NCI-H226 (cell line): ENCODE measurements at places on chromosomes 2 and 18.

DNA sequence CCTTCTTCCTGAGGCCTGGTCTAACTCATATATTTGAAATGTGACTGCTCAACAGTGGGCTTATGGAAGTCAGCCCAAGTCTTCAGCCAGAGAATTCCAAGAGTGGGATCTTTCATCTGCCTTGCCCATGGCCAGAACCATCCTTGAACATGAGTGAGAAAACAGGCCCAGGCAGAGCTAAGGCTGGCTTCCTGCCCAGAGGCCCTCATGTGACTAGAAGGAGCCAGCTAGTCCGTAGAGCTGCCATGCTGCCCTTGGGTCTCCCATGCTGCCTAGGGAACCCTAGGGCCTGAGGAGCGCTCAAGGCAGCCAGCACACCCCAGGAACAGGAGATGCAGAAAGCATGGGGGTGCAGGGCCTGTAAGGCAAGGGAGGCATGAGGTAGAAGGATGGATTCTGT lies 203.6 kb downstream of the FHOD3 start:
- DNase-seq = no peak

DNA sequence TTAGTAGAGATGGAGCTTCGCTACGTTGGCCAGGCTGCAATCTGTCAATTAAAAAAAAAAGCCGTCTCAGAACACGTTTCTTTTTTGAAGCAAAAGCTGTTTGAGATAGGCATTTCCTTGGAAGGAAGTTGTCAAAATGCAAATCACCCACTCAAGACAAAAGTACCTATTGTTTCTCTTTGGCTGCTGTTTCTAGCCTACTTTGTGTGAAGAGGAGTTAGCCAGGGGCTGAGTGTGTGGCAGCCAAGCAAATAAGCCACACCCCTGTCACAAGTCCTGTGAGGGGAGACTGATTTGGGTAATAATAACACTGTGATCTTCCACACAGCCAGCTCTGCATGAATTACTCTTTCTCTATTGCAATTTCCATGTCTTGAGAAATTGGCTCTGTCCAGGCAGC lies 47.4 kb upstream of the CDCA7 start:
- DNase-seq = no peak

DNA sequence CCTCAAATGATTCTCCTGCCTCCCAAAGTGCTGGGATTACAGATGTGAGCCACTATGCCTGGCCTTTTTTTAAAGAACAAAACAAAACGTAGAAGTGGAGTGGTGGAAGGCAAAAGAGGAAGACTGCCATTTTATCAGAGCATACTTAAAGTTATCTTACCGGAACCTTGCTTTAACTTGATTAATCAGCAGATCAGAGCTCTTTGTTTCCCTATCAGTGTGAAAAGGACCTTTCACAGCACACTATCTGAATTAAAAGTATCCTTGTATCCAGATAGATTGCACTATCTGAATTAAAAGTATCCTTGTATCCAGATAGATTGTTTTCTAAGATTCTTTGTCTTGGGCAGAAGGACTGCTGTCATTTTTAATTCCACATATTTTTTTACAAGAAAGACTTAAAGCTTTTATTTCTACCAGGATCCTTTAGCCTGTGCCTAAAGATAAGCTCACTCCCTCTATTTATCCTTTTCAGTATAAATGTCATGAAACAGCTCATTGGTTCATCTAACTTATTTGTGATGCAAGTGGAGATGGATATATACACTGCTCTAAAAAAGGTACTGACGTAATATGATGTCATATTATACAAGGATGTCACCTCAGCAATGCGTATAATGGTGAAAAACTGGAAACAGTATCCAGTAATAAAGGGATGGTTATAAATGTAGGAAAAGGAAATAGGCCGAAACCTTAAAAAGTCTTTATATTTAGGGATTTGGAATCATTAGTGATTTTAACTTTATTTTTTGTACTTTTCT lies 17.8 kb downstream of the GMCL1 start:
- no peak for DNase-seq

DNA sequence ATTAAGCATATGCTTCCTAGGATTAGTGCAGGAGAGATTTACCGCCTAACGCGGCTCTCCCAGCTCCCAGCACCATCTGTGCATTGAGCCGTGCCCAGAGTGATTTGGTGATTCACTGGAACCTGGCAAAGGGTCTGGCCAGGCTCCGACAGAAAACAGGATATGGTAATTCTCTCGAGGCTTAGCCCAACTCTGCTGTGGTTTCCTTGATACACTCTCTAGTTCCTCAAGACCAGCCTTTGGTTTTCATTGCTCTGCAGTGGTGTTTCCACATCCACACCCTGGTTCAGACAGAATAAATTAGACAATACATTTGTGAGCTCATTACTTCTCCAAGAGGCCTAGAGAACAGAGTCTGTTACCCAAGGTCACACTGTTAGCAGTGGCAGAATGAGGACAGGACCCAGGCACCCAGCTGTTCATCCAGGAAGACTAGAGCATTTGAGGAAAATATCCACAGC lies 23.0 kb upstream of the SMAD2 start:
- peak; percentile 15 for DNase-seq

- DNase-seq = no peak
Observed at GRCh38 chr2:17818235-17818815, 2.1 kb downstream of the MSGN1 start.

DNA sequence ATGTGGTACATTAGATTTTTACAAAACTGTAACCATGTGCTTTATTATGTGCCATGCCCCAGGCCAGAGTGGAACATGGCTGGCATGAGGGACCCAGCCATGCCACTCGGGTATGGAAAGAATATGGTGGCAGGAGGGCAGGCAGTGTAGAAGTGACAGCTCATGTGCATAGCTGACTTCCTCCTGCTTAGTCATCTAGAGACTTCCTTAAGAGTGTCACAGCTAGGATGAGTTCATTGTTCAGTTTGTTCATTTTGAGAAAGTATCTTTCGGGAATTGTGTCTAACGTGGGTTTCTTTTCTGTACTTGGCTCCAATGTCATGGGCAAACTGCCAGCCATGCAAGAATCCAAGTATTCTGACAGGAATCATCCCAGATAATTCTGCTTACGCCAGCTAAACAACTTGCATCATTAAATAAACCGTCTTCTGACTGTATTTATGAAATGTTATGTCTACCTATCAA lies 94.3 kb upstream of the ITGB6 start:
- peak; percentile 78 for DNase-seq

GRCh38 chr18:44793194-44793593 lies 112.5 kb downstream of the SETBP1 start:
- no peak for DNase-seq

DNA sequence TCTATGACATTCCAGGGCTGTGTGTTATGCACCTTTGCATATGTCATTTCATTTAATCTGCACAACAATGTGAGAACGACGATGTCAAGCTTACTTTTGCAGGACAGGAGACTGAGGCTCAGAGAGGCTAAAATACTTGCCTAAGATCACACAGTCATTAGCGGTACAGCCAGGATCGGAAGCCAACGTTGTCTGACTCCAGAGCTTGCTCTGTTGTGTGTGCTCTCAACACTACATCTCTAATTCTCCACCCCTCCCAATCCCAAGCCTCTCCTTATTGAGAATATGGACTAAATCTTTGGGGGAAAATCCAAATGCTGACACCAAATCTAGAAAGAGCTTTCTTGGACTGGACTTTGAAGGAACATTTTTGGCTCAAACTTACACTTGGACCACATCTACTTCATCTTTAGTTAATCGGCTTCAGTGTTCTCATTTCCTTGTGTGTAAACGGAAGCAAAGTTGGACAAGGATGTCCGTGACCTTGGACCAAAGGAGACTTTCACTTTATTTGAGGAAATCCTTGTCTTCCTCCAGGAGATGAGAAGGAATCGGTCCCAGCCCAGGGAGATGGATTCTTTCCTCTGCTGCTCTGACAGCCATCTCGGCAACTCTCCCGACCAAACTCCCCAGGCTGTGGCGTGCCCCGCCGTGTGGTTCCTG lies 242.4 kb downstream of the LPIN1 start:
- no peak for DNase-seq

DNA sequence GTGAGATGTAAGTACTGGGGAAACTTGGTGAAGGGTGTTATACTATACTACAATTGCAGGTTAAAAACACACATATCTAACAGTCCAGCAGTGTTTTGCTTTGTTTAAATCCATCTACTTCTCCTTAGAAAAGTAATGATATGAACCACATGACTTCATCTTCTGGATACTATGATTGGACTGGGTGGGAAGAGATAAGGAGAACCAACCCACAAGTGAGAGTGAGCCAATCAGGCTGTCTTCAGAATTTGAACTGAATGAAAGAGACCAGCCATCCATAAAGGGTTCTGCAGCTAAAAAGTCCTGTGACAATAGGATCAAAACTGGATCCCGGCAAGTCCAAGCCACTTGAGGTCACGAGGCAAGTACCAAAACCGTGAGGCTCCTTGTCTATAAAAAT lies 46.6 kb downstream of the KANSL3 start:
- DNase-seq = no peak

- DNase-seq = no peak
Observed at GRCh38 chr18:33470216-33470615, 29.7 kb upstream of the CCDC178 start.

DNA sequence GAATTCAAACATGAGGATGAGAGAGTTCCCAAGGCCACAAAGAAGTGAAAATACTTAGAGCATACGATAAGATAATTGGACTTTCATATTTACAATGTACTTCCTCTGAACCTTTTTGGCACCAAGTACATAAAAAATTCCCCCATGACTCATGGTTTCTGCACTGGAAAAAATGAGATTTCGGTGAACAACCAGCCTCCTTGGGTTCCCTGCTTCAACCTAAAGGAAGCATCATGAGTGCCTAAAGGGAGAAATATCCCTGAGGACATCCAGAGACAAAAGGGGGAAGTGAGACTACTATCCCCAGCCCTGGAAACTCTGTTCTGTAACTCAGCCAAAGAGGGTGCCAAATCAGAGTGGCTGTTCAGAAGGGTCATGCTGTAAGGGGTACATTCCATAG lies 562.7 kb upstream of the SLC39A10 start:
- DNase-seq = peak; percentile 81

- no peak for DNase-seq
Observed at GRCh38 chr18:13613591-13614501, 112.5 kb downstream of the FAM210A start.

DNA sequence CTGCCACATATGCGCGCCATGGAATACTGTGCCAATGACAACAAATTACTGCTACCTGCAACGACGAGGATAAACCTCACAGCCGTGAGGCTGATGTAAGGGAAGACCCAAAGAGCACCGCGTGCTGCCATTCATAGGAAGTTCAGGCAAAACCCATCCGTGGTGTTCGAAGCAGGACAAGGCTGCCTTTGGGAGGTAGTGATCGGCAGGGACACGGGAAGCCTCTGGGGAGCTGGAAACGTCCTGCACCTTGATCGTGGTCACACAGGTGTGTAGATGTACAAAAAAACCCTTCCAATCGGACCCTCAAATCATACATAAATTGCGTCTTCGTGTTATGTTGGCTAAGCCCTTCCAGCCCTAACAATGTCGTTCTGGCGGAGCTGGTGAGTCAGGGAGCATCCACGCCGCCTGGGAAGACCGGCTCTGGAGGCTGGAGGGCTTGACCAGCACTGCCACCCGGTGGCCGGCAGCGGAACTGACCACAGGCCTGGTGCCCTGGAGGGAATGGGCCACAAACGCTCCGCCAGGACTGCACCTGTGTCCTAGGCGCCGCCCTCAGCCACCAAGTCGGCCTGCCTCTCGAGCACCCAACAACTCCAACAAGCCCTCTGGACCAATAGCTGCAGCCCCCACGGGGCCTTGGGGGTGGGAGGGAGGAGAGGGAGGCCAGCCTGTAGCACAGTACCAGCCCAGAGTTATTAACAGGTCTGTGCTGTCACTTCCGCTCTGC lies 4.1 kb upstream of the NEURL3 start:
- DNase-seq = peak; percentile 69

DNA sequence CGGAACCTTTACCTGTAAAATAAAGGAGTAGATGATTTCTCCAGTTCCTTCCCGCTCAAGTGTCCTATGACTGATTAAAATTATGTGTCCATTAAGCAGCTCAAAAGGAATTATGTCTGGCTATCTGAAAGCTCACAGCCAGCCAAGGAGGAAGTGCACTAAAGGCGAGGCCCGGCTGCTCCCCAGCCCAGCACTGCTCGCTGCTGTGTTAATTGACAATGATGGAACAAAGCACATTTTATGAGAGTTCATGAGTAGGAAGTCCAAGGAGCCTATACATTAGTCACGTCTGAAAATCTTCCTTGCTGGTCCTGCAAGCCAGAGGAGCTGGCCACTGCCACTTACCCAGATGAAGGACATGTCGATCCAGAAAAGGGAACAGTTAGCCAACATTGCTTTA lies 14.3 kb downstream of the TTC32 start:
- DNase-seq = no peak

- DNase-seq = peak; percentile 1
Observed at GRCh38 chr2:213119061-213119809, 32.2 kb downstream of the IKZF2 start.

- no peak for DNase-seq
Observed at GRCh38 chr2:116820986-116821385, 993.5 kb upstream of the DDX18 start.

- DNase-seq = peak; percentile 27
Observed at GRCh38 chr18:73719611-73720010, 428.0 kb downstream of the FBXO15 start.

GRCh38 chr2:173740639-173741038 lies 224.5 kb downstream of the SP3 start:
- no peak for DNase-seq

DNA sequence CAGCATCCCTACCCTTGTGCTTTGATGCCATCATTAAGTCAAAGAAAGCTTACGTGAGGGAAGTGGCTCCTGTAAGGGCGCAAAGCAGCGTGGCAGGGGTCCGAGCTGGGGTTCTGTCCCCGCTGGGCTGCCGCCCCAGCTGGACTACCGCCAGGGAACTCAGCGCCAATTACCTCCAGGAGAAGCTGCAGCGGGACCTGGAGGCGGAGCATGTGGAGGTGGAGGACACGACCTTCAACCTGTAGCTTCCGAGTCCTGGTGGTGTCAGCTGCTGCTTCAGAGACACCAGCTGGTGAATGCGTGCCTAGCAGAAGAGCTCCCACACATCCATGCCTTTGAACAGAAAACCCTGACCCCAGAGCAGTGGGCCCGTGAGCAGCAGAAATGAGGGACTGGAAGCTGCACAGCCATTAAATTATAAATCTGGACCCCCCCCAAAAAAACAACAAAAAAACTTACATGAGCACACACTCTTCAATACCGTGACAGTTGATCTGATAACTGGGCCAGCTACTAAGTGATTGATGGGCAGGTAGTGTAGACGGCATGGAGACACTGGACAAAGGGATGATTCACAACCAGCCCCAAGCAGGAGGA lies 20.1 kb upstream of the YES1 start:
- DNase-seq = no peak
